ENCODE measurements at places on chromosomes 7 and 10. TPM values are rescaled to one million over a fixed set of nuclear protein-coding genes. Genes with fewer than 3 reads are reported as not detected.

DNA sequence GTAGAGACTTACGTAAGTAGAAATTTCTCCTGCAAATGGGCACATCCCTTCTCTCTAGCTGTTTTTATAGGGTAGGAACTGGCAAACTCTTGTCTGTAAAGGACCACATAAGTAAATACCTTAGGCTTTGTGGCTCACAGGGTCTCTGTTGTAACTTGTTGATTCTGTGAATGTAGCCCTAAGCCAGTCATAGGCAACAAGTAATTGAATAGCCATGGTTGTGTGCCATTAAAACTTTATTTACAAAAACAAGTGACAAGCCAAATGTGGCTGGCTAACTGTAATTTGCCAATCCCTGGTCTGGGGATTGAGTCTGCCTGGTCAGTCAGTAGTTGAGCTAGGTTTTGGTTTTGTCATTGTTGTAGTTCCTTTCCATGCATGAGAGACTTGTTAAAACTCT is 5.3 kb upstream of the KLF6 start:
- no peak for DNase-seq

DNA sequence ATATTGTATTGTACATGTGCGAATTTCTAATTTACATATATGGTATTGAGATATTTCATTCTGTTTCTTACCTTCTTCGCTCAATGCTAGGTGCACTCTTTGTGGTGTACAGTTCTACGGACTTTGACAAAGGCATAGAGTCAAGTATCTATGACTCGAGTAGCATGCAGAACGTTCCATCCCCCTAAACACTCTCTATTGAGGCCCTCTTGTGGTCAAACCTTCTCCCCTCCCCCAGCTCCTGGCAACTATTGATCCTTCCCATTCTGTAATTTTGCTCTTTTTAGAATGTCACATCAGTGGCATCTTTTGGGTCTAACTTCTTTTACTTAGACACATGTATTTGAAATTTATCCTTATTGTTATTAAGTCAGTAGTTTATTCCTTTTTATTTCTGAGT is 30.7 kb upstream of the GDF10 start:
- no peak for DNase-seq

- DNase-seq: no peak
Observed at GRCh38 chr7:143429770-143430698, 13.2 kb upstream of the TAS2R60 start.

DNA sequence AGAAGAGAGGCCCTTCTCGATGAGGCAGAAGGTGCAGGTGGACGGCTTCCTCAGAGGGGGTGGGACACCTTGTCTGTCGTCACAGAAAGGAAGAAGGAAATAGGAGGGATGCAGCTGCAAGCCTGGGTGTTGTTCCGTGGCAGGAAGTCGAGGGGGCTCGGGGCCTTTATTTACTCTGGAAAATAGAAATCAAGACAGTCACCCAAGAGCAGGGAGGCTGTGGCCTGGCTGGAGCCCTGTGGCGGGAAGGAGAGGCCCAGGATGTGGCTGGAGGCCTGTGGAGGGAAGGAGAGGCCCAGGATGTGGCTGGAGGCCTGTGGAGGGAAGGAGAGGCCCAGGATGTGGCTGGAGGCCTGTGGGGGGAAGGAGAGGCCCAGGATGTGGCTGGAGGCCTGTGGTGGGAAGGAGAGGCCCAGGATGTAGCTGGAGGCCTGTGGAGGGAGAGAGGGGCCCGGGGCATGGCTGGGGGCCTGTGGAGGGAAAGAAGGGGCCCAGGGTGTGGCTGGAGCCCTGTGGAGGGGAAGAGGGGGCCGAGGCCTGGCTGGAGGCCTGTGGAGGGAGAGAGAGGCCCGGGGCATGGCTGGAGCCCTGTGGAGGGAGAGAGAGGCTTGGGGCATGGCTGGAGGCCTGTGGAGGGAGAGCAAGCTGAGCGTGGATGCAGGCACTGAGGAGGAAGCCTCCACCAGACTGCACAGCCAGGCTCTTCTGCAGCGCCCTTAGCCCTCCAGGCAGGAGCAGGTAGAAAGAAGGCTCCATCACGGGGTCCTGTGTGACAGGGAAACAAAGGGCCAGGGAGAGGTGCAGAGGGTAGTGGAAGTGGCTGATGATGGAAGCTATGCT is 97.3 kb upstream of the SFMBT2 start:
- no peak for DNase-seq

DNA sequence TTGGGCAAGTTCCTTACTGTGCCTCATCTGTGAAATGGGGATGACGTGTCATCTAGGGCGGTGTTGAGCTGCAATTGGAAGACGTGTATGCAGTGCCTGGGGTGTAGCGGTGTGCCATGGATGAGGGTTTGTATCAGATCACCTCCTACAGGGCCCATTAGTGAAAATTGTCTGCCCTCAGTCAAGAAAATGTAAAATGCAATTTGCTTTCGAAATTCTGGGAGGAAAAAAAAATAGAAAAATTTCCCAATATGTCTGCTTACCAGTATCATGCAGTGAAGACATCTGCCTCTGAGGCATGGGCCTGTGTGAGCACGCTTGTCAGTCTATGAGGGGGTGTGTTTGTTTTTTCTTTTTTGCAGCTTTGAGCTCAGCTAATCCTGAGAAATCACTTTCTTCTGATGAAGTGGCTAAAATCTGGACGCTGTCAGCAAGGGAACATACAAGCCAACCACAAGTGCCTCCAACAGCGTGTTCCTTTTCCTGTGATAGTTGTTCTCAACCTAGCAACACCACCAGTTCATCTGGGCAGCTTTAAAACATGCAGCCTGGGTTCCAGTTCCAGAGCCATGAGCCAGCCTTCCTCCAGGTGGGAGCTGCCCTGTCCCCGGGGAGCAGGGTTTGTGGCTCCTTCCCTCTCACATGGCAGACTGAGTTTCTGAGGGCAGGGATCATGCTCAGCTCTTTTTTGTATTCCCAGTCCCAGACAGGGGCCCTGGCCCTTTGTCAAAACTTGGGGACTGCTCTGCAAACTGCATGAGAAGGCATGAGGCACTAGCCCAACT is 10.3 kb downstream of the FAM241B start:
- no peak for DNase-seq

GRCh38 chr7:73606801-73607691 is 17.3 kb downstream of the MLXIPL start:
- DNase-seq: peak; percentile 94

Gene MINPP1
- total RNA-seq: 52.9 TPM

DNA sequence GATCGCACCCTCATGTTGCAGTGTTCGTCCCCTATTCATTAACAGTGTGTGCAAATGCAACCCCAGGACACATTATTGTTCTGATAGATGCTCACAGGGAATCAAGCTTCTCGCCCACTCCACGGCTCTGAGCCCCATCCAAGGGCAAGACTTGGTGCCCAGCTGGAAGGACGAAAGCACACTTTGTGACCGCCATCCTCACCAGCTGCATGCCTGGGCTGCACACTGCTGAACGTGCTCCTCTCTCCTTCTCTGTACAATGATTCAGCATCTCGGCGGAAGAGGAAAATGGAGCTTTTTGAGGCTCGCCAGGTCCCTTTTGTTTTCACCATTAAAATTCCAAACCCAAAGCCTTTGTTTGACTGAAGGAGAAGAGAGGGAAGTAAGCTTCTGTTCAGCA is 41.9 kb downstream of the MKI67 start:
- no peak for DNase-seq

Gene HABP2
- not detected for total RNA-seq

DNA sequence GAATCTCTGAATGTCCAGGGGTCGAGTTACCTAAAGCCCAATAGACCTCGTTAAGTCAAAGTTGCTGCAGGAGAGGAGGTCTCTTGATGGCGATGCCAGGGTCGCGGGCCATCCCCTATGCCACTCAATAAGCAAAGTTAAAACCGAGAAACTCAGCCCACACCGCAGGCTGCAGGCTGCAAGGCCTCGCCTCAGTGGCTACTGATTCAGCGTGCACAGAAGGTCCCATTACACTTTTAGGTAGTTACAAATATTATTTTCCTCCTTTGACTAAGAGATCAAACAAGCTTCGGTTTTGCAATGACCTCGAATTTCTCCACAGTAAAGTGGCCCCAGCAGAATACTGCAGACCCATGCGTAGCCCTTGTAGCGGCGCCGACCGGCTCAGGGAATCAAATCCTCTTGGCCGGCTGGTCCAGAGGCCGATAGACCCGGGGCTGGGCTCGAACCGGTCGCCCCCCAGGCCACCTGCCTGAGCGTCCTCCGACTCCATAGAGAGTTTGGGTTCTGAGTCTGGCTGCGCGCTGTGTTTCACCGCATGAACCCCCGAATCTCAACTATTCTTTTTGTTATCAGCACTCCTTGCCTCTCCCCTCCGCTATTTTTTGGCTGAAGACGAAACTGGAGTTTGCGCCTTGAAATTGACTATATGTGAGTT is 2.3 kb downstream of the C1QL3 start:
- peak; percentile 30 for DNase-seq

Data from neural progenitor cell (in vitro differentiated cells).